ENCODE measurements at places on chromosomes 13 and 19.
A peak's percentile ranks its signal among the peaks of the same experiment; 100 is the strongest.

DNA sequence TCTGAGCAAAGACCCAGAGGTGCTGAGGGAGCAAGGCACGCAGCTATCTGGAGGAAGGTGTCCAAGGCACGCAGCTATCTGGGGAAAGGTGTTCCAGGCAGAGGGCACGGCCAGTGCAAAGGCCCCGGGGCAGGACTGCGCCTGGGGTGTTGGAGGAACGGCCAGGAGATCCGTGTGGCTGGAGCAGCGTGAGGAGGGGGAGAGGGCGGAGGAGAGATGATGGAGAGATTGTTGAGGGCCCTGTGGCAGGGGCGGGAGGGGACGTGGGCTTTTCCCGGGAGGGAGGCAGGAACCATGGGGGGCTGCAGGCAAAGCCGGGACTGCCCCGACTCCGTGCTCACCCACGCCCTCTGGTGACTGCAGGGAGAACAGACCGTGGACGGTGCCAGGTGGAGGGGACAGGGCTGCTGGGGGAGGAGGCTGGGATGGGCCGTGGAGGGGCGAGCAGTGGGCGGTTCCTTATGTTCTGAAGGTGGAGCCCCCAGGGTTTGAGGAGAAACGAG is 13.3 kb upstream of the MISP start:
- no peak for DNase-seq

- DNase-seq = no peak
These were observed 666 bp downstream of the POMP start for GRCh38 chr13:28659621-28659970.

DNA sequence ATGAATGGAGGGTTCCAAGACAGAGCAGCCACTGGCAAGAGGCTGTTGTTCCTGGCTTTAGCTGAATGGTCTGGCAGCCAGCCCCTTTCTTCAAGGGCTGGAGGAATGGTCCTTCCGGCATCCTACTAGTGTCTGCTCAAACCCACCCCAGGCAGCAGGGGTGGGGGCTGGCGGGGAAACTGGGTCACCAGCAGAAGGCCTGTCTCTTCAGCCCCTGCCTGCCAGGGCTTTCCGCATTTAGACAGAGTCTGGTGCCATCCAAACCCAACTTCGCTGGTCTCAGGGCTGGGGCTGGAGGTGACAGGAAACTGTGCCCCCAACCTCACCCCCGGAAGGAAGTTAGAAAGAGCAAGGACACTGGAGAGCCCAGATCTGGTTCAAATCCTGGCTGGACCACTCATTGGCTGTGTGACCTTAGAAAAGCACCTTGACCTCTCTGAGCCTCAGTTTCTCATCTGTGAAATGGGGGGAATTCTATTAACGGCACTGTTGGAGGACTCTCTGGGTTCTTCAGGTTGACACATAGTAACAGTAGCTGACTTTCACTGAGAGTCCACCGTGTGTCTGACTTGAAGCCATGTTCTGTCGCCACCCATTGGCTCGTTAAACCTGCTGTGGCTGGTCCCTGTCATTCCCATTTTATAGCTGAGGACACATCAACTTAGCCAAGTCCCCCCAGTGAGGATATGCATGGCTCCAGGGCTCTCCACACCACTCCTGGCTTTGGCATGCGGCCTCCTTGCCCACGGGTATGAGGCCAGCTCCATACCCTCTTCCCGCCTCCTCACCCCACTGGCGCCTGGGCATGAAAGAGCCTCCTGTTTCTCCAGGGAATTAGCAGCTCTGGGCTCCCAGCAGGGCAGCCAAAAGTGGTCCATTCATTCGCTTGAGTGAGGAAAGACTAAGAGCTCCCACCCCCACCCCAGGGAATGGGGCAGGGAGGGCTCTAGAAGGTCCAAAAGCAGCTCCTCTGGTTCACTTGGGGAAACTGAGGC is 2.5 kb upstream of the NR2C2AP start:
- no peak for DNase-seq

GRCh38 chr19:40662925-40663694 is 27.3 kb downstream of the NUMBL start:
- peak; percentile 92 for DNase-seq

- DNase-seq = no peak
These were observed 147.9 kb downstream of the KATNAL1 start for GRCh38 chr13:30159446-30159839.

- DNase-seq = no peak
These were observed 180.4 kb downstream of the DNAJC15 start for GRCh38 chr13:43203781-43204180.

DNA sequence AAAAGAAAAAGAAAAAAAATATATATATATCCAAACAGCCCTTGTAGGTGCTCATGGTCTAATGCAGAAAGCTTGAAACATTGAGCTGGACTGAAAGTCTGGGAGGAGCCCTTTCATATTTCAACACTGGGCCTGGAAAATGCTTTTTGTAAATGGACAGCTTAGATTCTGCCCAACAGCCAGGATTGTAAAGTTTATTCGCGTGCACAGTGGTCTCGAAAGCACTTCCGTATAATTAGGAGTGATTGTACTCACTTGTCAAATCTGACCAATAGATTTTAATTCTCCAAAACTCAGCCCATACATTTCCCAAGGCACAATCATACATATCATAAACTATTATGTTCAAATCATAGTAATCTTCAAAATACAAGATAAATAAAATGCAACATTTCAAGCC is 260.1 kb downstream of the COL4A1 start:
- DNase-seq = no peak

GRCh38 chr13:101146101-101146898 is 270.0 kb downstream of the NALCN start:
- no peak for DNase-seq

GRCh38 chr19:3250675-3251074 is 26.2 kb downstream of the CELF5 start:
- no peak for DNase-seq

DNA sequence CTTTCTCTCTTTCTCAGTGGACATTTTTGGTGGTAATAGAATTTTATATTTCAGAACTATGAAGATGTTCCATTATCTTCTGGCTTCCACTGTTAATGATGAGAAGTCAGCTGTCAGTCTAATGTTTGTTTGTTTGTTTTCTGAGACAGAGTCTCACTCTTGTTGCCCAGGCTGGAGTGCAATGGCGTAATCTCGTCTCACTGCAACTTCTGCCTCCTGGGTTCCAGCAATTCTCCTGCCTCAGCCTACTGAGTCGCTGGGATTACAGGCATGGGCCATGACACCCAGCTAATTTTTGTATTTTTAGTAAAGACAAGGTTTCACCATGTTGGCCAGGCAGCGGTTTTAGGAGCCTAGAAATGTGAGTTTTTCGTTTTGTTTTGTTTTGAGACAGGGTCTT is 4.7 kb downstream of the ZNF317 start:
- no peak for DNase-seq

- DNase-seq = no peak
These were observed 16.0 kb upstream of the GTF2F2 start for GRCh38 chr13:45104261-45104660.

- DNase-seq = no peak
These were observed 566.3 kb downstream of the UQCRFS1 start for GRCh38 chr19:28646629-28647028.

GRCh38 chr13:96072392-96072791 is 17.5 kb upstream of the HS6ST3 start:
- no peak for DNase-seq

- no peak for DNase-seq
These were observed 135.7 kb downstream of the DNAJC15 start for GRCh38 chr13:43159026-43159461.

DNA sequence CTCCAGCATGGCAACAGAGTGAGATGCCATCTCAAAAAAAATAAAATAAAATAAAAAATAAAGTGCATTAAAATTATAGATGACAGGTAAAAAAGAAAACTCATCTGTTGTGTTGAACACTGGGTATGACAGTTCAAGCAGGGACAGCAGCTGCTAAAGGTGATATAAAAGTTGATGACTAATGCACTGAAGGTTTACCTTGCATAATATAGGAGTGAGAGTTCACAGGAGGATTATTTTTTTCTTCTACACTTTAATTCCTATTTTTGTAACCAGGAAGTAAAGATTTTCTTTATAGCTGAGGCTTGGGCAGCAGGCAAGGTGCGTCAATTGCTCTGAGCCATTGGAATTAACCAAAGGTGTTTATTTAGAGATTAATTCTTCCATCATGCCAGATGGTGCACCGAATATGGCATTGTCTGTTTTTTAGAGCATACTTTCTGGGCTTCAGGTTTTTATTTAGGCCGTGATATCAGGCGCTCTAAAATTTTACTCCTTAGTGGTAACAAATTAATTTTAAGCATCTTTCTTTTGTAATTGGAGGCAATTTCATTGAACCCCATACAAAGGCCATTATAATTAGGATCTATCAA is 337.0 kb upstream of the SLC10A2 start:
- DNase-seq = no peak

GRCh38 chr19:32652894-32653598 is 21.9 kb downstream of the ANKRD27 start:
- peak; percentile 52 for DNase-seq

- no peak for DNase-seq
These were observed 1547.8 kb downstream of the EFNB2 start for GRCh38 chr13:104987621-104988020.

DNA sequence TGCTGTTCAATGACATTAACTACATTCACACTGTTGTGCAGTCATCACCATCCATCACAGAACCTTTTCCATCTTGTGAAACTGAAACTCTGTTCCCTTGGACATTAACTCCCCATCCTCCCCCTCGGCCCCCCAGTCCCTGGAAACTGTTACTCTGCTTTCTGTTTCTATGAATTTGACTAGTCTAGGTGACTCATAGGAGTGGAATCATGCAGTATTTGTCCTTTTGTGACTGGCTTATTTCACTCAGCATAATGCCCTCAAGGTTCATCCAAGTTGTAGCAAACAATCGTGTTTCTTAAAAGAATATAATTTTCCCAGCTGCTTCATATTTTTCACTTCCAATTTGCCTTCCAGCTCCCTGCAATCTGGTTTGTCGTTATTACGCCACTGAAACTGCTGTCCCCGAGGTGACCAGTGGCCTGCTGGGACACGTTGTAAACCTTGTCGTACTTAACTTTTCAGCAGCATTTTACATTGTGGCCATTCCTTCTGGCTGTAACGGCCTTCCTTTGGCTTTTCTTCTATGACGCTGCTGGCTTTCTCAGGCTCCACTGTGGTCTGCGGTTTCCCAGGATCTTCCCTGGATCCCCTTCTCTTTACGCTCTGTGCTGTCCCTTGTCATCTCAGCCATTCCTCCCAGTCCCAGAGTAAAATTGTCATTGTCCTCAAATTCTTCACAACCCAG is 74.0 kb downstream of the DHRS12 start:
- DNase-seq = no peak

DNA sequence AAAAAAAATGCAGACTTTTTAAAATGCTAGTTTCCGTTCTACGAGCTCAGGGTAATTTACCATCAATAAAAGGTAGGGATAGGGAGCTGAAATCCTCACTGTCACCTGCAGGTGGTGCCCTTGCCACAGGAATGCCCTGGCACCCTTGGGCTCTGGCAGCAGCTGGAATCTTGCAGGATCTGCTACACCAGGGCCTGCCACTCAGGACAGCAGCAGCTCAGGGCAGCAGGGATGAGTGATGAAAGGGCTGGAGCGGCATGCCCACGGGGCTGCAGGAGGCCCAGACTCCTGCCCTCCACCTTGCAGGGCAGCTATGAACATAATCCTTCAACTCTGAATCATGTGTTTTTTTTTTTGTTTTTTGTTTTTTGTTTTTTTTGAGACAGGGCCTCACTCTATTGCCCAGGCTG is 54.0 kb downstream of the GNG7 start:
- DNase-seq = peak; percentile 90

DNA sequence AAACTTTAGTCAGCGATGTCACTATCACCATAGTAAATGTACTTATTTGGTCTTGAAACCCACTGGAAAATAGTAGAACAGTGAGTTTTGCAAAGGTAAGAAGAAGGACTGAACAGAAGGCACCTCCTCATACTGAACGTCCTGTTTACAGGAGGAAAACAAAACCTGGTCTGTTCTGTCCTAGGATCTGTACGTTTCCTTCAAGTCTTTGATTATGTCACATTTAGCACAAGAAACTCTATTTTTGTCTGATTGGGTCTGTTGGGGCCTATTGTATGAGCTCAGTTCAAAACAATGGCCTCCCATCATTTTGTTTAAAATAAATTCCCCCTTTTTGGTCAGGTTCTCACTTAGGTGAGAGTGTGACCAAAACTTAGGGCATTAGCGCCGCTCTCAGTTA is 11.2 kb upstream of the CFAP97D2 start:
- no peak for DNase-seq

DNA sequence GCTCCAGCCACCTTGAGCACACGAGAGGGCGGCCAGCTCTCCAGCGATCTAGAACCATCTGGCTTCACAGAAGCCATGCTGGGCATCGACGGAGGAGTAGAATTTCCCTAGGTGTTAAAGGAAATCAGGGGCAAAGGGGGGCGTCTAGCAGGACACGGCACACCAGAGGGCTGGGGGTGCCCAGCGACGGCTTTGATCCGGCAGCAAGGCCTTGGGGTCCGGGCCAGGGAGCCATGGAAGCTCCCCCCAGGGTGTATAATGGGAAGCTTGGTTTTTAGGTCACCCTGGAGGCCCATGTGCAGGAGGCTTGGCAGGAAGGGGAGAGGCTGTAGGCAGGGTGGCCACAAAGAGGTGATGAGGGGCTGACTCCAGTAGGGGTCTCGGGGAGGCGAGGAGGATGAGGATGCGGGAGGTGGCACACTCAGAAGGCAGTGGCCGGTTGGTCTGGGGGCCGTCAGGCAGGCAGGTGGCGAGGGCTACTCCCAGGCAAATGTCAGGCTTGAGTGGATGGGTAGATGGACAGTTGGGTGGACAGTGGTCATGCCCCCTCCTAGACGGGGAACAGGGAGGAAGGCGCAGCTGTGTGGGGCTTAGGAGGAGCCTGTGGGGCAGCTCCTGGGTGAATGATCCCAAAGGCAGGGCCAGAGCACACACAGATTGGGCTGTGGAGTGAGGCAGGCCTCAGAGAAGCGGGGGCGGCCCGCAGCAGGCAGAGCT is 5.6 kb downstream of the KMT5C start:
- no peak for DNase-seq

DNA sequence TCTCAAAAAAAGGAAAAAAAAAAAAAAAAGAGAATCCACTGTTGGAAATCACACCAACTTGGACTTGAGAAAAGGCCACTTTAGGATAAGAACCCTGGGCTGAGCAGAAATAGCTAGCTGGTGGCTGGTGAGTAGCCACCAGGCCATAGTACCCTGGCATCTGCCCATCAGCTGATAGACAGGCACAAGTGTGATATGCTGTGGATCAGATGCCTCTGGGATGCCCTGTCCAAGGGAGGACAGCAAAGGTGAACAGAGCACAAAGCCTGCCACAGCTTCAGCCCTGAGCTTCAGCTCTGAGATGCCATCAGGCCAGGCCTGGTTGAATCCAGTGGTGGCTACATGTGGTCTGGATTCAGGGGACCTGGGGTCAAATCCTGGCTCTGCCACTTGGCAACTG is 8.7 kb downstream of the SIRT2 start:
- DNase-seq = no peak

DNA sequence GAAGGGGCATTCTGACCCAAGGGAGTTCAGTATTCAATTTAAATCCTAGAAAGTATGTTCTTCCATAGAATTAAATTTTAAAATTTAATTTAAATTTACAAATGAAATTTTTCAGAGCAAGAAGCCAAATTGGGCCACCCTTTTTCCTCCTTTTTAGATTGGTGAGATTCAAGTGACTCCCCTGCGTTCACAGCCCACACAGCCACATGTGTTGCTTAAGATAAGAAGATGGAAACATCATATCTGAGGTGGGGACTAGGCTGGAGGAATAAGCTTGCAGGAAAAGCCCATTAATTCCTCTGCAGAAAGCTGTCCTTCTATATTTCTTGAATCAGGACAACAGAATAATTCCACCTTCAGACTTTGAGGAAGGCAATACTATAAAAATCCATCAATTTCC is 392.7 kb upstream of the ZNF507 start:
- DNase-seq = no peak

Measured in dorsolateral prefrontal cortex (tissue), 122 donors.